ENCODE measurements at places on chromosomes 2 and 18. TPM values are rescaled to one million over a fixed set of nuclear protein-coding genes. Genes with fewer than 3 reads are reported as not detected.

DNA sequence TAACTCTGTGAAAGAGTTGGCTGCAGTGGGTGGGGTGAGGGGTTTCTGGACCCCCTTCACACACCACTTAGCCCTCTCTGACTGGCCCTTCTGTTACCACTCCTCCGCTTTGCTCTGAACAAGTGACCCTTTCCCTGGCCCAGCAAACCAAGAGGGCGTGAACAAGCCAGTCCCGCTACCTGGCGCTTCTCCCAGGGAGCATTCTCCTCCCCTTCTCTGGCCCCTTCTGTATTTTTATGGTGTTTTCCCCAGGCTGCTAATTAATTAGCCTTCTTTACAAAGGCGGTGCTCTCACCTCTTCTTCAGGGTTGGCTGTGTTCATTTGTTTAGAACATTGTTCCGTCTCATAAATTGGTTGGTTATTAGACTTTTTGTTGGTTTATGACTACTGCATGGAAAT is 180.1 kb downstream of the MGAT5 start:
- no peak for DNase-seq

DNA sequence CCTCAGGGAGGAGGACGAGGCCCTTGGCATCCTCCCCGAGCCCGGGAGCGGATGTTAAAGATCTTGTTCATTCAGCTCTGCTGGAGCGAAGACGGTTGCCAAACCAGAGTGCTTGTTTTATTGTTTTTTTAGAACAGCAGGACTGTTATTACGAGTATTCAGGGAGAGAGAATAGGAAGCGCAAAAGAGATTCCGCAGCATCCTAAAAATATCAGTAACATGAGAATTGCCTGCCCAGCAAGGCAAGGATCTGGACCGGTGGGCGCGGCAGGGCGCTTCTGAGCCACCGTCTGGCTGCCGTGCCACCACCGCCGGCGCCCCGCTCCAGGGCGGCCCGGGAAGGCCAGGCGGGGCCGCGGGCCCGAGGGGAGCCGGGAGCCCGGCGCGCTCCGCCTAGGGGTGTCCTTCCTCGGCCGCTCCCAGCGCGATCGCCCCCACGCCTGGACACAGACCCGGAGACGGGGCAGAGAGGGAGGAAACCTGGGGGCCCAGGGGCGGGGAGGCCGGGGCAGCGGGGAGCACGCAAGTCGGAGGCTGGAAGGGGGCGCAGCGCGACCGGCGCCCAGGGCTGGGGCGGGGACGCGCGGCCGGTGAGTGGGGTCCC is 843 bp downstream of the CYS1 start:
- peak; percentile 58 for DNase-seq

GRCh38 chr2:120948662-120949011 is 213.0 kb downstream of the GLI2 start:
- no peak for DNase-seq

GRCh38 chr2:217360781-217361482 is 501.1 kb upstream of the TNP1 start:
- DNase-seq = no peak

- DNase-seq = no peak
Measured at GRCh38 chr2:127081826-127082633, 24.9 kb downstream of the BIN1 start.

GRCh38 chr18:79542876-79543750 is 136.5 kb upstream of the CTDP1 start:
- DNase-seq = no peak

Gene EFEMP1
- polyA plus RNA-seq = 176 TPM

Gene NFE2L2
- polyA plus RNA-seq = 84.8 TPM

DNA sequence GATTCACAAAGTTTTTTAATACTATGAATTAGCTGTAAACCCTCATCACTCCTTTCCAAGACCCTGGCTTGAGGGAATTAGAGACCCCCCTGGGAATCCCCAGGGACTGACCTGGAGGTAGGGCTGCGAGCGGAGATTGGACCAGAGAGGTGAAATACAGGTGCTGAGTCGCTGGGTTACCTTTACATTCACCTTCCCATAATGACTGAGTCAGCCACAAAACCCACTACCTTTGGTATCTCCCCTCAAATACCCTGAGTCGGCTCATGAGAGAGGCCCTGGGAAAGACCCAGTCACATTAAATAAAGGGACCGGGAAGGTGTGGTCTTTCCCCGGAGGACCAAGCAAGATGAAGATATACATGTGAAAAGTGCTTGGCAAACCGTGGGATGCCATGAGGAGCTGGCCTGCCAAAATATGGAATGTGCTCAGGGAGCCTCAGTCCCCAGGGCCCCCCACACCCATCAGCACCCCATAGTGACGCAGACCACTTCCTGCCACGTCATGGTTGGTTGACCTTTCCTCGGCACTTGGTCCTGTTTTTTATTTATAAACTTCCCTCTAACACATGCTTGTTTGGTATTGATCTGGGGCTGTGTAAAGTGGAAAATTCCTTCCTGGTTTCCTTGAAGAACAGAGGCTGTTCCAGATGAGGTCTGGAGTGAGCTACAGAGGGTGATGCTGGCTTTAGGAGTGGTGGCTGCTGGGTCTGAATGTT is 51.4 kb downstream of the IL1RL2 start:
- no peak for DNase-seq

Gene PIK3C3
- 53.0 TPM for polyA plus RNA-seq

GRCh38 chr2:201685156-201685555 is 13.3 kb downstream of the MPP4 start:
- no peak for DNase-seq

- DNase-seq = no peak
Measured at GRCh38 chr2:179862898-179863458, 1.6 kb upstream of the ZNF385B start.

GRCh38 chr2:103132536-103133217 is 370.8 kb downstream of the TMEM182 start:
- DNase-seq = no peak

- no peak for DNase-seq
Measured at GRCh38 chr2:104584393-104584792, 269.5 kb upstream of the POU3F3 start.

- DNase-seq = no peak
Measured at GRCh38 chr18:62281684-62282083, 43.4 kb upstream of the TNFRSF11A start.

DNA sequence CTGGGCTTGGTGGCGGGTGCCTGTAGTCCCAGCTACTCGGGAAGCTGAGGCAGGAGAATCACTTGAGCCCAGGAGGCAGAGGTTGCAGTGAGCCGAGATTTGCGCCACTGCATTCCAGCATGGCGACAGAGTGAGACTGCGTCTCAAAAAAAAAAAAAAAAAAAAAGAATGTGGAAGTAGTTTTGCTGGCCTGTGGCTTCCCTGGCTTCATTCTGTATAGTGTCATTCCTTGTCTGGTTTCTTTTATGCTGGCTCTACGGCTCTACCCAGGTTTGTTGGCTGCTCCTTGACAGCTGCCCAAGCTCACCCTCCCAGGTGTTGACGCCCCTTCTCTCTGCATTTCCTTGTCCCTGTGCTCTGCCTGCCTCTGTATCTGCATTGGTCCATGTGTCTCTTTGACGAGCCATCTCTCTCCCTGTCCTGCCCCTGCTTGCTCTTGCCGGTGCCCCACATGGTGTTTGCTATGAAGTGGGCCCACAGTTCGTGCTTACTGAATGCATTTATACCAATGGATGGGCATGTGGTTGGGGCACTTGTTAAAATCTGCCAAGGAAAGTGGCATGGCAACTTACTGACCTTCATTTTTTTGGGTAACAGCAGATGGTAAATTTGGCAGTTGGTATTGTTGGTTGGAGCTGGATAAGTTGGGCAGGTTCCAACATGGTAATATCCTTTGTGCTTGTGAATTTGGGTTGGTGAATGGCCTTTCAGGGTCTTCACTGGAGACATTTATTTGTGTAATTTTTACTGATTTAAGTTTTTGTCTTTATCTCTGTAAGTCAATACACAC is 113.9 kb downstream of the MAP4K4 start:
- no peak for DNase-seq

- DNase-seq = no peak
Measured at GRCh38 chr2:67833632-67834031, 229.2 kb downstream of the C1D start.

GRCh38 chr2:217955881-217956493 is 46.8 kb downstream of the TNS1 start:
- no peak for DNase-seq

Gene MXD1
- 12.7 TPM for polyA plus RNA-seq

GRCh38 chr2:193446967-193447366 is 1252.2 kb upstream of the TMEFF2 start:
- no peak for DNase-seq

DNA sequence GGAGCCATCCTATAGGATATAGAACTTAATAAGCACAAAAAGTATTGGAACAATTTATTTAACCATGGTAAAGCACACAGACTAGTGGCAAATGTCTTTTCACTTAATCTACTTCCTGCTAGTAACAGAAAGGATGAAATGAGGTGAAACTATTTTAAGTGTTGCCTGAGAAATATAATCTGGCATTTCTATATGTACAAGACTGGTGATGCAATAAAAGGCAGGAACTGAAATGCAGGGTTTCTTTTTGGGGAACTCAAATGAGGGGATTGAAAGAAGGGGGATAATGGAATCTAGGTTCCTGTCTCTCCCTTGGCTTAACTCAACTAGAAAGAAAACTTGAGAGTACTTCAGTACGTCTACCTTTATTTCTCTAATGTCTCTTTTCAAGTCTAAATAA is 122.3 kb downstream of the MEMO1 start:
- peak; percentile 45 for DNase-seq

GRCh38 chr2:24971286-24971535 is 544 bp downstream of the DNAJC27 start:
- no peak for DNase-seq

Gene CAPN14
- polyA plus RNA-seq = 0.27 TPM

GRCh38 chr2:2271469-2271941 is 59.6 kb downstream of the MYT1L start:
- no peak for DNase-seq

DNA sequence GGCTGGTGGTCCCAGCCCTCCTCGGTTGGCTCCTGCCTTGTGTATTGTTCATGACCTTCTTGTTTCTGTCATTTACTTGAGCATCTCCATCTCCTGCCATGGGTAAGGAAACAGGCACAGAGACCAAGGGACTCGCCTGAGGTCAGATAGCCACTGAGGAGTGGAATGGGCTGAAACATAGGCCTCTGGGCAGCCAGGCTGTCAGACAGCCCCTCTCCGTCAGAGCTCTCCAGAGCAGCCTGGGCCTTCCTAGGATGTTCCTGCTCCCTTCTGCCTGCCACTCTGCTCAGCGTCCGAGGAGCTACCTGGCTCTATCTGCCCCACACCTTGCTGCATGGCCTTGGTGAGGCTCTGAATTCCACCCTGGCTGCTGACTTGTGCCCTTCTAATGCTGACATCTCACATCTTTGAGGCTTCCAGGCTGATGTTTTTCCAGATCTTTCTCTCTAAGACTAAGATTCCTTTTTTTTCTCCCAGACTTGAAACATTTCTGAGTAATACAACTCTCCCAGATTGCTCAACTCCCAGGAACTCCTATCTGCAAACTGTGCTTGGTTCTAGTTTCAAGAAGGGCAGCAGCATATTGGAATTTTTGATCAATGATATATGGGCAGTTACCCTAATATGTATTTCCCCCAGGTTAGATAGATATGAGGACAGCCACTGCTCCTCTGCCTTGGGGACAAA is 67.7 kb downstream of the MCFD2 start:
- no peak for DNase-seq

DNA sequence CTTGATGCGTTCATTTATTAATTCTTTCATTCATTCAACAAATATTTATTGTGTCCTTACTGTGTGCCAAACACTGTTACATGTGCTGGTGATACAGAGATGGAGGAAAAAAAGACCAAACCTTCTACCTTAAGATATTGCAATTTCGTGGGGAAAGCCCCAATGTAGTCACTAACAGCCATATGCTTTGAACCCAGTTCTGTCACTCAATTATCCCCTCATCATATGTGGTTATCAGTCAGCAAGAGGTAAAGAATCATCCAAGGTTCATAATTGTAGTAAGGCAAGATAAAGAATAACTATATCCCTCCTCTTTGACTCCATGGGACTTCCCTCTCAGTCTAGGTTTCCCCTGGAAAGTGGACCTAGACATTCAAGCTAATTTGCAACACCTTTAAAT is 1185.6 kb upstream of the CELF4 start:
- no peak for DNase-seq

Gene FIGN
- polyA plus RNA-seq = 3.2 TPM

- no peak for DNase-seq
Measured at GRCh38 chr2:235811446-235812184, 317.8 kb downstream of the AGAP1 start.

- DNase-seq = peak; percentile 75
Measured at GRCh38 chr2:137964066-137964858, at the start of gene HNMT. HNMT (plus strand) TSS chr2:137964473; CDS start chr2:137964492, 19 bp downstream.

DNA sequence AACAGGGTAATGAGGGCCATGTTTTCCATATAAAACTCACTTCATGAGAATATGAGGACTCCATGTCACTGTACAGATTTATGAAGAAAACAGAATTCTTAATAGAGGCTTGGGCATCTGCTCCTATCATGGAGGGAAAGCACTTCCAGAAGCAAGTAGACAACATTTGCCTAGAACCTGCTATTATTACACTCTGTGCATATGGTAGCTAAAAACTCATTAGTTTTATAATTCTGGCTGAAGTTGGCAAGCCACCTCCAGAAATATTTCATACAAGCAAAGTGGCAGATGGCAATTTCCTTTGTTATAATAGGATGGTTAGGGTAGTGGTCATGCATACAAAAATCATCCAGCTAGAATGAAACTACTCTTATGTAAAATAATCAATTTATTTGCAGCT is 65.8 kb upstream of the TLK1 start:
- DNase-seq = no peak

GRCh38 chr18:12031846-12032245 is 50.5 kb downstream of the IMPA2 start:
- DNase-seq = peak; percentile 45

DNA sequence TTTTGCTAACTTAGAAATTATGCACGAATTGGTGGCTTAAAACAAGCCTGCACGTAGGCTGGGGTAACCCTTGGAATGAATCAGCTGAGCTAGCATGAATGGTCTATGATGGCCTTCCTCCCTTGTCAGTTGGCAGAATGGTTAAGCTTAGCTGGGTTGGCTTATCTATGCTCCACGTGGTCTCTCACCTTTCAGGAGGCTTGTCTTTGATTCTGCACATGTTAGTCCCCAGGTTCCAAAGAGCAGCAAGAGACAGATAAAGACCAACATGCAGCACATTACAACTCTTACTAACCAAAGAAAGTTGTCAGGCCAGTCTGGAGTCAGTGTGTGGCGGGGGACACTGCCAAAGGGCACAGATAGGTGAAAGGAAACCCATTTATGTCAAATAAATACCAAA is 700.9 kb upstream of the SYT4 start:
- DNase-seq = no peak

DNA sequence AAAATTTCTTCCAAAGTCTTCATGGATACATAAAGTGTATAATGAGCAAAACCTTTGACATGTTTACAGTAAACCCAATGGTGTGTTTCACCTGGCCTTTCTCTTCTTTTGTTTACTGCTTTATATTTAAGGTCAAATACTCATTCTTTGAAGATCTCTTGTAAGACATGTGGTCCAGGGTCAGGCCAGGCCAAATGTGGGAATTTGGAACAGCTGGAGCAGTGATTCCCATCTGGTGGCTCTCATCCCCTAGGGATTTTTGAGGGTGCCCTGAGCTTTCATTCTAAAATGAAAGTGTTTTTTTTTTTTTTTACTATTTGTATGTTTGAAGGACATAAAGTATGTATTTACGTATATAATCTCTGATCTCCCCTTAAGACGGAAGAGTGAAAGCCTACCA is 13.8 kb upstream of the MGAT5 start:
- no peak for DNase-seq

- DNase-seq = no peak
Measured at GRCh38 chr2:197452754-197453122, 614 bp upstream of the COQ10B start.

Gene TNFAIP6
- 5.5 TPM for polyA plus RNA-seq

Gene ITPRIPL1
- polyA plus RNA-seq = 4.3 TPM

Gene ALPI
- polyA plus RNA-seq = not detected

- no peak for DNase-seq
Measured at GRCh38 chr2:112253261-112253815, 1.5 kb downstream of the ZC3H8 start.

Measured in right lung (tissue), 10 donors.